Trophoblast cell (in vitro differentiated cells and primary cell): ENCODE measurements at places on chromosomes 4 and X.

GRCh38 chrX:11363069-11363594 is 69.9 kb downstream of the AMELX start:
- DNase-seq, result no peak

DNA sequence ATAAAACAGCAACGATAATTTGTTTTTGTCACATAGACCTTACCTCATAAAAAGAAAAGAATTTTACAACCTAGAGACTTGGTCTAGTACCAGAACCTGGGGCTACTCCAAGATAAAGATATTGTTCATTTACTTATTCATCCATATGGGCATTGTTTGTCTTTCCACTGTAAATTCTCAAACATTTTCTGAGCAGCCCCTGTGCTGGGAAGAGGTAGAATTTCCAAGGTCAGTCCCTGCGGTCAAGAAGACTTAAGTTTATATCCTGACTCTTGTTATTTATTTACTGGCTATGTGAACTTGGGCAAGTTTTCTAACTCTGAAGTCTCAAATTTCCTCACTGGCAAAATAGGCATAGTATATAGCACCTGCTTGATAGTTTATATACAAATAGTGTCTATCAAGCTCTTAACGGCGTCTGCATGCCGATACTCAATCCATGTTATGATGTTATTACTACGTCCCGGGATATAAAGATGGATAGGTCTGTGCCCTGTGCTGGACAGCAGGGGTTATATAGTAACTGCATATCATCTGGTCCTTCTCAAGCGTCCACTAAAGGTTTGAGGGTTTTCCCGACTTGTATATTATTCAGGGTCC is 222.1 kb upstream of the TAPT1 start:
- DNase-seq, result no peak

GRCh38 chr4:77240469-77241066 is 83.6 kb downstream of the CCNG2 start:
- peak; percentile 38 for DNase-seq

- peak; percentile 78 for DNase-seq
These were observed 418.0 kb upstream of the PITX2 start for GRCh38 chr4:111040904-111041303.

DNA sequence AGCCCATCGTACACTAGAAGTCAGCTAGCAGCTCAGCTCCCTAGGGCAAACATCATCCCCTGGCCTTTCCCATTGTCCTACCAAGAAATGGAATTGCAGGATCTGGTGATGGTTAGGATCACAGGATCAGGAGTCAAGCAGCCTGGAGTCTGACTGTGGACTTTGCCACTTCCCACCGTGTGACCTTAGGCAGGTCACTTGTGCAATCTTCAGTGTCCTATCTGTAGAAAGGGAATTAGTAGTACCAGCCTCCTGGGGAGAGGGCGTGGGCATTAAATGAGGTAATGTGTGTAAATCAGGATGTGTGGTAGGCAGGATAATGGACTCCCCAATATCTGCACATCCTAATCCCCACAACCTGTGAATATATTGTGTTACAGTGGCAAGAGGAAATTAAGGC is 38.6 kb upstream of the APLN start:
- no peak for DNase-seq

GRCh38 chr4:8745826-8746225 is 125.8 kb downstream of the HMX1 start:
- DNase-seq, result no peak

DNA sequence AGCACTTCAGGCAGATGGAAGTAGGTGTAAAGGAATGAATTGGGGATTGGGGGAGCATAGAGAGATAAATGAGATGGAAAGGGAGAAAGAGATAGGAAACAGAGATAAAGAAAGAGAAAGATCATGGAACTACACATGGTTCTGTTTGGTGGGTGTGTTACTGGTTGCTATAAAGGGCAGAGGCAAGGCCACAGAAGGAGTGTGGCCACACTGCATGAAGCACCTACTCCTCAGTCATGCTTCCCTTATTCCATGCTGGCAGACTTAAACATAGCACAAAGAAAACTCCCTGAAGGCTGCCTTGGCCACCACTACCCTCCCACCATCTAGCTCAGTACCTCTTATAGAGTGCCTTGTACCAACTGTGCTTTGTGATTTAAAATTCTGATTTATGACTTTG is 56.9 kb downstream of the OPHN1 start:
- no peak for DNase-seq

DNA sequence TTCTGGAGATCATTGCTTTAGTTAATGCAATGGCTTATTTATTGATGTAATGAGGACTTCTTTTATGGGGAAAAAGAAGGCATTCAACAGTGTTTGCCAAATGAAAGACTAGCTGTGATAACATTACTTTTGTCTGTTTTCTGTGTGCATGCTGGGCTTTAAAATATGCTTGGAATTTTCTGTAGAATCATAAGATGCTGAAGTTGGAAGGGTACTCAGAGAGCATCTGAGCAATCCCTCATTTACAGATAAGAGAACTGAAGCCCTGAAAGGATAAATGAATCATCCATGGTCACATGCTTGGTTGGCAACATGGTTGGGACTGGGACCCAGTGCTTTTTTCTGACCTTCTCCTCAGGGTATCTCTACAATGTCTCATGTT is 31.4 kb upstream of the PITX2 start:
- DNase-seq, result no peak

DNA sequence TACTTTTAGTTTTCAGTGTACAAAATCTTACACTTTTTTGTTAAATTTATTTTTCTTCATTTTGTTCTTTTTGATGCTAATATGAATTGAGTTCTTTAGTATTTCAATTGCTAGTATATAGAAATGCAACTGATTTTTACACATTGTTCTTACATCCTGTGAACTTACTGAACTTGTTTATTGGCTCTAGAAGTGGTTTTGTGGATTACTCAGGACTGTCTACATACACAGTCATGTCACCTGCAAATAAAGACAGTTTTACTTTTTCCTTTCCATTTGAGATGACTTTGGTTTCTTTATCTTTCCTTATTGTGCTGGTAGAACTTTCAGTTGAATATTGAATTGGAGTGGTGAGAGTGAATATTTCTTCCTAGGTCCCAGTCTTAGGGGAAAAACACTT is 40.8 kb upstream of the ANXA10 start:
- DNase-seq, result no peak

DNA sequence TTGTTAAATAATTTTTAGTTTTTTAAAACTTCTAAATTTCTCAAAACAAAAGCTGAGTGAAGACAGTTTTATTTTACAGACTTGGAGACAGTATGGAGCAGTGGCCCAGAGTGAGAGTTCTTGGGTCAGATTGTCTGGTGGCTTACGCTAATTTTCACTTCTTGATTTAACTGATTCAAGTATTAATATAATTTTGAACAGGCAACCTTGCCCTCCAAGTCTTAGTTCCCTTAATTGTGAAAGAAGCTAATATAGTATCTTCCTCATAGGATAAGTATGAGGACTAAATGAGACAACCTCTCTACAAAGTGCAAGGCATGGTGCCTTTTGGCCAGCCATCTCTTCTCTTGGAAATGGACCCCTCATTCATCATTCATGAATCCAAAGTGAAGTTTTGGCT is 25.4 kb downstream of the ATP7A start:
- DNase-seq, result no peak

DNA sequence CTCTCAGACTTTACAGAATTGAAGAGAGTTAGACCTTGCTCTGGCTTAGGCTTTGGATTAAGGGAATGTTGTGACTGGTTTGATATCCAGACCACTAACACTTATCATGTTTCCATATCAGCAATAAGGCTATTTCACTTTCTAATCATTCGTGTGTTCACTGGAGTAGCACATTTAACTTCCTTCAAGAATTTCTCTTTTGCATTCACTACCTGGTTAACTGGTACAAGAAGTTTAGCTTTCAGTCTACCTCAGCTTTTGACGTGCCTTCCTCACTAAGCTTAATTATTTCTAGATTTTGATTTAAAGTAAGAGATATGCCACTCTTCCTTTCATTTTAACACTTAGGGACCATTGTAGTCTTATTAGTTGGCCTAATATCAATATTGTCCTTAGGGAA is 62.6 kb downstream of the CASP6 start:
- no peak for DNase-seq

GRCh38 chr4:90544532-90545045 is 417.4 kb downstream of the CCSER1 start:
- no peak for DNase-seq

GRCh38 chr4:26094911-26095310 is 180.9 kb downstream of the SMIM20 start:
- no peak for DNase-seq

GRCh38 chr4:94452476-94453371 is 982 bp downstream of the PDLIM5 start:
- DNase-seq, result peak; percentile 65

- no peak for DNase-seq
These were observed 12.2 kb upstream of the PGRMC2 start for GRCh38 chr4:128299848-128300247.

DNA sequence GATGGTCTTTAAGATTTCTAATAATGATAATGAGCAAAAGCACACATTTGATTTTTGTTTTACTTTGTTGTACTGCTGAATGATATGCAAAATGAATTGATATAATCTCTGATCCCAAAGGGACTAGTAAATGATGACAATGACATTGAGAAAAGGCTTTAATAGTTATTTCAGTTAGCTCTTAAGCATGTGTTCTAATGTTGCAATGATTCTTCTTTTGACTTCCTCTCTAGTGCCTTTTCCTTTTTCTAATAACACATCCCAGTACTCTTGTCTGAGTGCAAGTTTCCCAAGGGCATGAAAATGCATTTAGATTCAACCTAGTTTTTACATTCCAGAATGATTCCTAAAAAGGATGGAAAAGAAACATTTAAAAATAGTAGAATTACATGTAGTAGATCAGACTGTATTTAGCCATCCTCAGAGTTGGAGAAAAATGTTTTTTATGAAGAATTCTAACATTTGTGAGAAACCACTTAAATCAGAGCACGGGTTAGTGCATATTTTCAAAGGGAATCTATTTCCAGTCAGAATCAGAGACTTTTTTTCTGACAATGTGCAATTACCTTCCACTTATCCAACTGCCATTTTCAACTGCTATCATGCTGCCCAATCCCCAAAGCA is 508.8 kb downstream of the C4orf33 start:
- no peak for DNase-seq

- DNase-seq, result no peak
These were observed 9.9 kb upstream of the SLC25A43 start for GRCh38 chrX:119389214-119389613.

GRCh38 chr4:156473151-156473550 is 498.4 kb downstream of the PDGFC start:
- no peak for DNase-seq

GRCh38 chr4:112214390-112215264 is 17.0 kb upstream of the AP1AR start:
- DNase-seq, result peak; percentile 68

DNA sequence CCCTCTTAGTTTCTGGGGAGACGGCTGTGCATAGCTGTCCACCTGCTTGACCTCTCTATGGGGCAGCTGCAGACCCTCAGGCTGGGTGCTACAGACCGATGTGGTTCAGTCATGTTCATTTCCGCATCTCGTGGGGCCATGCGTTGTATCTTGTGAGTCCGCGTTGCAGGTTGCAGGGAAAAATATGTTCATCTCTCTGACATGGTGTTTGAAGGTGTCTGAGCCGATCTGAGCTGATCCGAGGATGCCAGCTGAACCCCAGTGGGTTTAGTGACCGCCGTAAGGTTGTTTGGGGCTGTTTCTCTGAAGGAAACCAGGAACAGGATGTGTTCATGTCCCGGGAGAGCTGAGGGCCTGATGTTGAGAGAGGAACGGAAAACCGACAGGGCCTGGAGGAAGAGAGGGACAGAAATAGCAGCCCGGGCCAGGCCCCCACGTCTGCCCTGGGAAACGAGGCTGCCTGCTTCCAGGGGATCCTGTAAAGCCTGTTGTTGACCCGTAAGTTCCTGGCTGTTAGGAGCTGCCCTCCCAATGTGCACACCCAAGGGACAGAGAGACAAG is 9.8 kb upstream of the P2RY8 start:
- no peak for DNase-seq

GRCh38 chr4:125796138-125796537 is 481.4 kb downstream of the FAT4 start:
- no peak for DNase-seq

- DNase-seq, result no peak
These were observed 49.1 kb upstream of the GAB1 start for GRCh38 chr4:143287572-143287923.

GRCh38 chrX:3527811-3528210 is 181.4 kb upstream of the MXRA5 start:
- no peak for DNase-seq

- no peak for DNase-seq
These were observed 14.3 kb upstream of the TSPAN5 start for GRCh38 chr4:98672583-98673287.

DNA sequence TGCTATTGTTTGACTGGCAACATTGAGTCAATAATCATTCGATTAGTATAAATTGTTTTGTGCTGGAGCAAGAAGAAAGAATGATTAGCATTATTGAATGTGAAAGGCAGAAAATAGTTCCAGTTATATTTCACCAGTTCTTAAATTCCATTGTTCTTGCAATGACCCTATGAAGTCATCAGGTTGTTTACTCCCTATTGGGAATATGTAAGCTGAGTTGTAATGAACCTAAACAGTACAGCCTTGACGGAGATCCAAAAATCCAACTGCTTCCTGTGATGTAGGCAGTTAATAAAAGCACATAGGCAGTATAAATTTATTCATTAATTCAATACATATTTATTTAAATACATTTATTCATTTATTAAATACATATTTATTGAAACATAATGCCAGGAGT is 947.5 kb downstream of the PCDH7 start:
- DNase-seq, result no peak

GRCh38 chr4:78361621-78362120 is 189.9 kb upstream of the ANXA3 start:
- DNase-seq, result no peak

- no peak for DNase-seq
These were observed 72.4 kb downstream of the ANKRD50 start for GRCh38 chr4:124640022-124640730.

- no peak for DNase-seq
These were observed 365.5 kb downstream of the RAB28 start for GRCh38 chr4:13118633-13119032.

- peak; percentile 73 for DNase-seq
These were observed 119.4 kb upstream of the C1GALT1C1 start for GRCh38 chrX:120749141-120749846.
